ENCODE measurements at places on chromosomes 5 and 9.

GRCh38 chr5:179294891-179295777, 50.1 kb downstream of the ADAMTS2 start:
- no peak for DNase-seq

- no peak for DNase-seq
Observed at GRCh38 chr9:132886334-132886725, 7.6 kb downstream of the SPACA9 start.

- no peak for DNase-seq
Observed at GRCh38 chr5:135308752-135309151, 90.3 kb downstream of the MACROH2A1 start.

DNA sequence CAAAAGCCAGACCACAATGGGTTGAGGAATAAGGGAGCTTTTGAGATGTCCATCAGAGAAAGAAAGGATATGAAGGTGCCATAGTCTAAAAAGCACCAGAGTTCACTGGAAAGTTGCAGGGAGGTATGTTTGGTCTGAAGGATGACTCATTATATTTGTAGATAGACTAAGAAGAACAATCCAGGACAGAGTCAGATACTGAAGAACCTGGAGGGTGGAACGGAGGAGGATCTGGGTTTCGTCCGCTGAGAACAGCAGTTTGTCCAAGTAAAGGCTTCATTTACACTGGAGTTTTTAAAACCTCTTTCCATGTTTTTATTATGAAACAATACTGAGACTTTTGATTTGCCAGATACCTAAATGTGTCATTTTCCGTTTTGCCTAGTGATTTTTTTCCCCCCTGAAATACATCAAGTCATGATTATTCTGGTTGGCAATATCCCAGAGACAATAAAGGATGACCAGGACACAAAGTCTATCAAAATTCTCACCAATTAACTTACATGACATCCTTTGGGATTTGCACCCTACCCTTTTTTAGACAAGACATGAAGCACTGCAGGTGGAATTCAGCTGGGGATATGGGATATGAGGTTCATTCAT, 219.9 kb downstream of the MLLT3 start:
- DNase-seq = no peak

GRCh38 chr9:136074706-136075105, 20.4 kb downstream of the NACC2 start:
- no peak for DNase-seq

GRCh38 chr9:107112707-107113243, 170.3 kb upstream of the RAD23B start:
- no peak for DNase-seq

GRCh38 chr9:123669346-123669745, 260.6 kb downstream of the DENND1A start:
- no peak for DNase-seq

GRCh38 chr9:77455312-77455927, 192.7 kb downstream of the GNA14 start:
- DNase-seq = no peak

DNA sequence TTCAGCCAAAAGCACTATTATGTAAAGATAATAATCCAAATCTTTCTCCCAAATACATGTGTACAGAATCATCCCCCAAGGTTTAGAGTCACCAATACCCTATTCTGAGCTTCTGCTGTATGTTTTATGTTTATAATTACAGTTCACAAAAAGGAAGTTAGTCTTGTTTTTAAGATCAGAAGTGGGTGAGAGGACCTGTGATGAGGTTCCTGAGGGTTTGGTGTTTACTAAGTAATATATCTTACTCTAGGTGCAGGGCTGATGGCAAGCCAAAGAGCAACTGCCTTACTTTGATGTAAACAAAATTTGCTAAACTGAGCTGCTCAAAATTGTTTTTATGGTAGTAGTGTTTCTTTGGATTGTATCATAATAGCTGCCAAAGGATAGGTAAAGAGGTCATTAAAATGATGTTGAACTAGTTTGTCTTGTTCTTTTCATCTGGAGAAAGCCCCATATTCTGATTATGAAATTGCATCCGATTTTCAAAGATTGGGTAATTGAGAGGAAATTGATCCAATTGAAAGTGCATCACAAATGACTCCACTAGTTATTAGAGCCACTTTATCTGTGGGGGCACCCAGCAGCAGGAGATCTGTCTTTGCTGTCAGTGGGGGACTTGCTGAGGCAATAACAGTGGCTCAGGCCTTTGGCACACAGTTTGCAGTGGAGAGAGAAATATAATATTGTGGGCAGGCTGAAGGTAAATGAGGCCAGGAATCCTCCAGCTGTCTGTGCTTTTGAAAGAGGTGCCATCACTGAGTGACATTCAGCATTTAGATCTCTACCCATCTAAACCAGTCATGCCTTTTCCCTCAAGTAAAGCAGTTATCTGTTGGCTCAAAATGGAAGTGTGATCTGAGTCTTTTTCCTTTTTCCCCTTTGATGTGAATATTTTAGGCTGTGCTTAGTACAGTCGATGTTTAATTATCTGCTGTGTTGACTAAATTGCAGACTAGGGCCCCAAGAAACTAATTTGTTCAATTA, 14.1 kb downstream of the TRIM32 start:
- DNase-seq = no peak

GRCh38 chr9:126705767-126706697, 92.3 kb downstream of the LMX1B start:
- no peak for DNase-seq

DNA sequence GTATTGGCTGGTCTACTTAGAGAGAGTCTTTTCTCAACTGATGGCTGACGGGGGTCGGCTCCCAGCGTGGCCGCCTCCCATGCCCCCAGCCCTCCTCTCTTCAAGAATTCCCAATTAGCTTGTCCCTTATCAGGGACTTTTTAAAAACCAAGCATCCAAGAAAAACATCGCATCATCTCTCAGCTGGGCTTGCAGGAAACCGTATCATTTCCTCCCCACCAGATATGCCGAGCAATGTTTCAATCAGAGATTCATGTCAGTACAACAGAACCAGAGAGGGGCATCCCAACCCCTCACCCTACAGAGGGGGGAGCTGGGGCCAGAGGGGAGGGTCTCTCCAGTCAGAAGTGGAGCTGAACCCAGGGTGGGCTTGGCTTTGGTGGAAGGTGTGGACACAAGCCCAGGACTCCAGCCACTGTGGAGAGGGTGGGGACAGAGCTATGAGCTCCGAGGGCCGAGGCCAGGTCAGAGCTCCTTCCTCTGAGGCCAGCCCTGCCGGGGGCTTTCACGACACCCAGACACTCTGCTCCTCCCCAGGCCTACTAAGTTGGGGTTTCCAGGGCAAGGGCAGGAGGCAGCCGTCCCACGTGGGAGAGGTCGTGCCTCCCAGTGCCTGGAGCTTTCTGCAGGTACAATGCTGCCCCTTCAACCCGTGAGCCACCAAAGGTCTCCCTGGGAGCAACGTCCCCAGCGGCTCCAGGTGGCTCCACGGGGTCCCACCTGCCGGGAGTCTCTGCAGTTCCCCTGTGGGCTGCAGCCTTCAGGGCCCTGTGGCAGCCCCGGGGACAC, 39.0 kb upstream of the TMEM250 start:
- DNase-seq = no peak

- no peak for DNase-seq
Observed at GRCh38 chr5:174796711-174797192, 72.4 kb downstream of the MSX2 start.

DNA sequence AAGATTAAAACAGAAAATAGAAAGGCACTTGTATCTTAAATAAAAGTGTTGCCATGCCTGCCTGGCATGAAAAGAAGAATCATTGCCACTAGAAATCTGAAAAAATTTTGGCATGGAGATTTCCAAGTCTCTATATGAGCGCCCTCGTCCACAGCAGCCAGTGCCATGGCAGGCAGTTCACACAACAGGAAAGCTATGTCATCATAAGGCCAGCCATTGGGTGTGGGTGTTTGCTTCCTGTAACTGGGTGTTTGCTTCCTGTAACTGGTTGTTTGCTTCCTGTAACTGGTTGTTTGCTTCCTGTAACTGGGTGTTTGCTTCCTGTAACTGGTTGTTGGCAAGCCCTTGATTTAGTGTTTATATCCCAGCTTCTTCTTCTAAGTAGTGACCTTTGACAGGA, 446.7 kb downstream of the IRX1 start:
- no peak for DNase-seq

GRCh38 chr5:171316258-171317121, 7.4 kb downstream of the TLX3 start:
- no peak for DNase-seq

GRCh38 chr9:971901-972500, 4.5 kb upstream of the DMRT3 start:
- no peak for DNase-seq

- DNase-seq = no peak
Observed at GRCh38 chr5:1294206-1294834, 548 bp downstream of the TERT start.

DNA sequence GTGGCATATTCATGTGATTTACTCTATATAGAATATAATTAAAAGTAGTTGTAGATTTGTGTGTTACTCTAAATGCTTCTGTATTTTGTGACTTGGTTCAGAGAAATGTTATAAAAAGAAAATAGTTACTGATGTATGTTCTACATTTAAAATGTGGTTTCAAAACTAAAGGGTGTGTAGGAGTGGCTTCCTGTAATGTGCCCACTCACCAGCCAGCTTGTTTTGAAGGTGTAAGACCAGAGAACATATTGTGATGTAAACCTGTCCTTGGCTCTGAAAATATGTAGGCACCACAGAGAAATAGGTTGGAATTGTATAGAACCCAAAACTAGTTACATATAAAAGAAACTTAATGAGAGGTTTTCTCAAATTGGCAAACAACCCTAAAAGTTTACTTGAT, 51.2 kb upstream of the ARRDC3 start:
- no peak for DNase-seq

DNA sequence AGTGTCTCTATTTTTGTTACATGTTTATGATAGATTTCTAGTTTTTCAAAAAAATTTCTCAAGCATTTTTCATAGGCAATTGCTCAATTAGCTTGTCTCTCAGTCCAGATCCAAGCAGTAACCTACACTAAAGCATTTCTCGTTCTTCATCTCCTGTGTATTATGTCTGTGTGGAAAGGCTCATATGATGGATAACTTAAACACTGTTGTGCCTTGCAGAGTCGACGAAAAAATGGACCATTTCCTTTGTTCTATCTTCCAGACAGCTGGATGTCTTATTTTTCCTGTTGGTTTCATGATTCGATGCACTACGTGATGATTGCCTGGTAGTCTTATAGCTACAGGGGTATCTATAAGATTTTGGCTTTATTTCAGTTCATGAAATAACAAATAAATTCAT, 347.8 kb downstream of the TRPM3 start:
- no peak for DNase-seq

GRCh38 chr5:93336330-93337110, 244.5 kb downstream of the NR2F1-AS1 start:
- DNase-seq = no peak

DNA sequence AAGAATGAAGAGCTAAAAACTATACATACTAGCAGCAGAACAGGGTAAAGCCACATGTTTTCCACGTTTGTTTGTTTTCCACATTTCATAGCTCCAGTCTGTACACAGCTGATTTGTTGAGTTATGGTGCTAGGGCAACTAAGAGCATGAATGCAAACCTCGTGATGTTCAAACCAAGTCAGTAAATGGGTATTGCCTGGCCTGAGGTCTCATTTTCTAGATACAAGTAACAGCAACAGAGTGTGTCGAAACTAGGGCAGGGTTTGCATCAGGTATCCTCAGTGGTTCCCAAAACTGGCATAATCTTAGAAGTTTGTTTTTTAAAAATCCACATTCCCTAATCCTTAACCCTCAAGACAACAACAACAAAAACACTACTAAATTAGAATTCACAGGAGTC, 89.3 kb downstream of the CEMIP2 start:
- DNase-seq = no peak

GRCh38 chr9:2936221-2936620, 92.3 kb upstream of the PUM3 start:
- no peak for DNase-seq

DNA sequence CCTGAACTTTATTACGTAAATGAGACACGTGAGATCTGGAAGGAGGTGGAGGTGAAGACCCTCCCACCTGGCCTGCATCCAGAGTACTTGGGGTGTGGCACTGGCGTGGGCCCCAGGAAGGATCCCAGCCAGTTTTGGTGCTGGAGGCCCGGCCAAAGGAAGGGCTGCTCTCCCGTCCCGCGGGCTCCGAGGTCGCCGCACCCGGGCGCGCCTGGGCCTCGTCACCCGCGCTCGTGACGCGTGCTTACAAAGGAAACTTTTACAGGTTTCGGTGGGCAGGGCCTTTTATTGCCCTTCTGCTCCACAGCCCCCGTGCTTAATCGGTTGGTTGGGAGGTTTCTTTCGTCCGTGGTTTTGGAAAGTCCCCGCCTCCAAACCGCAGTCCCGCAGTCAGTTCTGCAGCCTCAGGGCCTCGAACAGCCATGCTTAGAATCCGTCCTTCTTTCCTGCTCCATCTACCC, 29.2 kb downstream of the CDKN2A start:
- DNase-seq = no peak

- DNase-seq = no peak
Observed at GRCh38 chr9:110821064-110821463, 152.5 kb downstream of the MUSK start.

GRCh38 chr9:4590430-4591122, 71.5 kb upstream of the PLPP6 start:
- no peak for DNase-seq

DNA sequence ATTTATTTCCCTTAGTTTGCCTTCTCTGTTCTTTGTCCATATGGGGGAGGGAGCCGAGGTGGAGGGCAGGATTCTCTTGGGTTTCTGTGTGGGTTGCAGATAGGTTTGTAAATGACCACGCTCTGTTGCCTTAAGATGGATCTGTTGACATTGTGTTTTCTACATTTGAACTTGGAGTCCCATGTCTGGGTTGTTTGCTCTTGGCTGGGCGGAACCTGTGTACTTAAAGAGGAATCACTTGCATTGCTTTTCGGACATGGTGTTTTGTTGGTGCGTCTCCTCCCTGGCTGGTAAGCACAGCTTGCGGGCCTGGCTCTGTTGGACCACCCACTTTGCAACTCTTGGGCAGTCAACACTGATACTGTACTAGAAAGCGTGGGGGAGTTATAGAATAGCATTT, 45.9 kb downstream of the EHMT1 start:
- no peak for DNase-seq

DNA sequence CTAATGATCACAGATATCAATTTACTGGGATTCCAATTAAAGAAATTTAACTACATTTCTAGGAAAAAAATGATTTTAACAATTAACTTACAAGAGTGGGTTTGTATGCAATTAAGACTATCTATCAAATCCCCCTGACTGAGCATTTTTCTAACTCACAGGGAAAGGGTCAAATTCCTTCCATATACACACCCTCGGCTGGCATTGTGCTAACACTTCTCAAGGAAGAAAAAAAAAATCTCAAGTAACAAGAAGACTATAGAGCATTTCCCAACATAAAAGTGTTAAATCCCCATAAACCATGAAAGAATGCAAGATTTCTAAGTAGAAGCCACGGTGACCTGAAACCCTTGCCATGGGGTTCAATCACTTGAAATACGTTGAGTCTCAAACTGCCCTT, 368.8 kb downstream of the GLIS3 start:
- DNase-seq = no peak

GRCh38 chr5:31485376-31486207, 46.3 kb downstream of the DROSHA start:
- no peak for DNase-seq

DNA sequence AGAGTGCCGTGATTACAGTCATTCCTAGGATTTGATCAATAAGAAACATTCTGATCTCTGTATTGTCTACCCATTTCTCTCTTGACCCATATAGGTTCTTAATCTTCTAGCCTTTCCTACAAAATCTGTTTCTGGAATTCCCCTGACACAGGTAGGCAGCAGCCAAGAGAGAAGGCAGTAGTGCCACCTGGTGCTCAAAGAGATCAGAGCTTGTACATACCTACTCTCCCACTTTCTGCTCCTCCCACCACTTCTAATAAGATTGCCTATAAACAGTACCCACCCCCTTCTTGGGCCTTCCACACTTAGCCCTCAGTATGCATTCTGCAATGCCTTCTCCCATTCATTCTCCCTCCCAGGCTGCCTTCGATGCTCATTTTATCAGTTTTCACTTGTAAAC, 117.4 kb upstream of the RORB start:
- DNase-seq = no peak
